ENCODE measurements at places on chromosomes 1 and 21. TPM values are rescaled to one million over a fixed set of nuclear protein-coding genes. Genes with fewer than 3 reads are reported as not detected.

Gene GSTM1
- not detected for total RNA-seq

Gene IGSF9
- total RNA-seq, result 2.0 TPM

Gene GIPC2
- 0.23 TPM for total RNA-seq

Gene ZFP69B
- total RNA-seq, result 4.7 TPM

Gene OR14A2
- total RNA-seq, result not detected

Gene ARHGEF16
- 0.23 TPM for total RNA-seq

Gene CD34
- 6.6 TPM for total RNA-seq

Gene DNAH14
- total RNA-seq, result 5.8 TPM

Gene COL24A1
- total RNA-seq, result 0.23 TPM

Gene S100A7
- not detected for total RNA-seq

Gene TMEM54
- total RNA-seq, result 42.6 TPM

Gene LCE1B
- not detected for total RNA-seq

Gene CPLANE2
- total RNA-seq, result 3.6 TPM

Gene CELA3A
- total RNA-seq, result not detected

Gene RAB42
- 5.5 TPM for total RNA-seq

Gene SV2A
- 5.8 TPM for total RNA-seq

Gene FTCD
- 1.4 TPM for total RNA-seq

Gene PLEKHA6
- 2.7 TPM for total RNA-seq

Gene TMEM52
- 1.3 TPM for total RNA-seq

Gene RGS4
- total RNA-seq, result 12.3 TPM

Gene PCP4L1
- not detected for total RNA-seq

Gene VAV3
- not detected for total RNA-seq

Gene BRDT
- not detected for total RNA-seq

Gene MRPS21
- 43.4 TPM for total RNA-seq

Gene ITLN2
- not detected for total RNA-seq

Gene VPS26C
- 67.4 TPM for total RNA-seq

Gene AMY1B
- not detected for total RNA-seq

Gene AMY2A
- total RNA-seq, result not detected

Gene CLDN17
- total RNA-seq, result not detected

Gene DSCAM
- not detected for total RNA-seq

Gene CHD1L
- total RNA-seq, result 32.9 TPM

Gene MYBPH
- 0.93 TPM for total RNA-seq

Gene SPRR1B
- total RNA-seq, result not detected

Gene RXFP4
- total RNA-seq, result not detected

Gene AGT
- 0.23 TPM for total RNA-seq

Gene KRTAP21-2
- not detected for total RNA-seq

Gene NTMT2
- not detected for total RNA-seq

Gene MNDA
- not detected for total RNA-seq

Gene DIRAS3
- total RNA-seq, result 4.0 TPM

Gene ALG14
- total RNA-seq, result 0.94 TPM

Gene ZNF697
- 8.2 TPM for total RNA-seq

Gene VWA5B1
- total RNA-seq, result not detected

Gene KCNJ15
- total RNA-seq, result not detected

Gene HHIPL2
- under 0.01 TPM for total RNA-seq

Gene VSIG8
- not detected for total RNA-seq

Gene SPATA46
- not detected for total RNA-seq

Gene THEM4
- 10.0 TPM for total RNA-seq

Gene RGS1
- not detected for total RNA-seq

Gene SMYD3
- 22.1 TPM for total RNA-seq

Gene AADACL3
- total RNA-seq, result not detected

Gene GNG4
- total RNA-seq, result 0.09 TPM

Gene SERINC2
- 20.5 TPM for total RNA-seq

Gene EDN2
- not detected for total RNA-seq

Gene SPRR4
- total RNA-seq, result not detected

Gene LCE1E
- not detected for total RNA-seq

Gene BNIPL
- total RNA-seq, result 0.17 TPM

All from pericardium fibroblast (primary cell).